ENCODE measurements at places on chromosomes 2 and 18. TPM values are rescaled to one million over a fixed set of nuclear protein-coding genes. Genes with fewer than 3 reads are reported as not detected.

DNA sequence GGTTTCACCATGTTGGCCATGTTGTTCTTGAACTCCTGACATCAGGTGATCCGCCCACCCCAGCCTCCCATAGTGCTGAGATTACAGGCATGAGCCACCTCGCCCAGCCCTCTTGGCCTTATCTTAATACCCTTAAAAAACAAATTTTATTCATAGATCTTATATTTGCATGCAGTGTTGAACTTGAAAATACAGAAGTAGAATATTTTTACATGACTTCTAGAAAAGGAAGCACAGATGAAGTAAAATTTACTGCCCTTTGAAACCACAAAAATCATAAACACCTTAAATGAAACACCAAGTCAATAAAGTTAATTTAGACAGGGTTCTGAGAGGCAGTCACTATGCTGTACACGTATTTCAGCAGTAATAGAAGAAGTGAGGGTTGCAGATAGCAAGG, 145.7 kb downstream of the CERS6 start:
- H3K27me3 ChIP-seq = no peaks in the 10 kb centered on the region
- no peaks in the 10 kb centered on the region for H3K36me3 ChIP-seq
- no peak overlapping the region for H3K4me3 ChIP-seq
- H3K4me1 ChIP-seq = no peaks in the 10 kb centered on the region

- H3K27me3 ChIP-seq = no peaks in the 10 kb centered on the region
- DNase-seq = no peak
- H3K4me3 ChIP-seq = no peak overlapping the region
These were observed 32.0 kb downstream of the SULT1C4 start for GRCh38 chr2:108409768-108410167.

- peaks cover 8% of the 10 kb centered on the region for H3K4me1 ChIP-seq
- H3K27me3 ChIP-seq = no peaks in the 10 kb centered on the region
- no peak overlapping the region for H3K4me3 ChIP-seq
- H3K27ac ChIP-seq = no peak overlapping the region
- no peaks in the 10 kb centered on the region for H3K36me3 ChIP-seq
These were observed 264.7 kb downstream of the CYP26B1 start for GRCh38 chr2:71882949-71883472.

DNA sequence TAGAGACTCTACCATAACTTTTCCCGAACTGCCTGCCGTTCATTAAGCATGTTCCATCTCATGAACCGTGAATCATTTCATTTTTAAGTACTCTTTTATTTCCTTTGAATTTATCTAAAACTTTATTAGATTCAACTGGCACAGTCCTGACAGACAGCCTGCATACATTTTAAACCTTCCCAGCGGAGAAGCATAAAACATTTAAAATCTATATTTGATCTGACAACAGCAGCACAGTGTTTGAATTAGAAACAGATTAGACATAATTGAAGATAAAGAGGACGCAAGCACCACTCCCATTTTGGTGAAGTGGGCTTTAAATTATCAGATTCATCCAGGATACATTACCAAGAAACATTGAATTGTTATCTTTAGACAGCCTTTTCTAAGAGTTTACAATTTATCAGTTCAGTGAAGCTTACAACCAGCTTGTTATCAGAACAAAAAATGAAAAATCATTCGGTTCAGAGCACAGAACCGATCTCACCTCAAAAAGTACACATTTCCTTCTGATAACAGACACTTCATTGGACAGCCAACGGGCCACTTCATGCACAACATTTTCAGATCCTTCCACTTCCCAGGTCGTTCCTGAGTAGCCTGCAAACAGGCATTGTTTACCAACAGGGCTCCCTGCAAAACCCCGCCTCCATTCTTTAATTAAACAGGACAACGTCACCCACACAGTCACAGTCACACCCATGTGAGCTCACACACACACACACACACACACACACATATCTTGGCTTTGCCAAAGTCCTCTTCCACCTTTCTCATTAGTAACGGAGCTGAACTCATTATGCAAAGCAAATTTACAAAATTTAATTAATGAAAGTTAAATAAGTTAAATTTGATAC, 171.2 kb downstream of the SP3 start:
- H3K27ac ChIP-seq = no peak overlapping the region
- no peak overlapping the region for H3K4me3 ChIP-seq
- no peaks in the 10 kb centered on the region for H3K36me3 ChIP-seq
- no peaks in the 10 kb centered on the region for H3K27me3 ChIP-seq
- H3K4me1 ChIP-seq = peaks cover 12% of the 10 kb centered on the region

The LHCGR gene
- total RNA-seq = not detected

All from A673 (cell line).